Fibroblast of skin of back (primary cell): ENCODE measurements at places on chromosomes 13 and 19.

DNA sequence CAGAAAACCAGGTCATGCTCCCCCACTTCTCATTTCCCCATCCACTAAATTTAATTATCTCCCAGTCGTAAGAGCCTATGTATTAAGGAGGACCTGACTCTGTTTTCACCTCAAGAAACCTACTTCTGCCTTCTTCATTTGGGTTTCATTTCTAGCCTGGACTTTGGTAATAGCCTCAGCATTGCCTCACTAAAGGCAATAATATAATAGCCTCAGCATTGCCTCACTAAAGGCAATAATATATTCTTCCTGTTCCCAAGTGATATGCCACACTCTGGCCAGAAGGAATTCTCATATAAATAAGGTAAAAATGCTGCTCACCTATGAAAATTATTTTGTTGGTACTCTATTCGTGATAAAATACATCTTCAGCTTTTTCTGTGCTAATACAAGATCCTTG is 993.9 kb downstream of the EFNB2 start:
- no peak for DNase-seq

DNA sequence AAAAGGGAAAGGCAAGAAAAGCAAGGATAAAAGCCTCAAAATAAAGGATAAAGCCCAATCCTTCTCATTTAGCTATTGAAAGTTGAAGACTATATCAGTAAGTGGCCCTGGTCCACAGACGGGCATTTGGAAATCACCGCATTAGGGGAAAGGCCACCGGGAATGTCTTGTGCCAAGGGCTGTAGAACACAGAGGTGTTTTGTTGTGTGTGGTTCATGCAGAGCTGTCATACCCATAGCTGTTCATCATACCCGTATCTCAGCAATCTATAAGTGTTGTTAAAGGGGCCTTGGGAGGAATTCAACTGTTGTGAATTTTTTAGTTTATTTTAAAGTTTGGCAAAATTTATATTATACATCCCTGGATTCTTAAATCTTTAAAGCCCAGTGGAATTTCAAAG is 33.0 kb downstream of the DLEU7 start:
- no peak for DNase-seq

GRCh38 chr13:30848332-30849027 is 57.6 kb upstream of the MEDAG start:
- DNase-seq, result no peak

DNA sequence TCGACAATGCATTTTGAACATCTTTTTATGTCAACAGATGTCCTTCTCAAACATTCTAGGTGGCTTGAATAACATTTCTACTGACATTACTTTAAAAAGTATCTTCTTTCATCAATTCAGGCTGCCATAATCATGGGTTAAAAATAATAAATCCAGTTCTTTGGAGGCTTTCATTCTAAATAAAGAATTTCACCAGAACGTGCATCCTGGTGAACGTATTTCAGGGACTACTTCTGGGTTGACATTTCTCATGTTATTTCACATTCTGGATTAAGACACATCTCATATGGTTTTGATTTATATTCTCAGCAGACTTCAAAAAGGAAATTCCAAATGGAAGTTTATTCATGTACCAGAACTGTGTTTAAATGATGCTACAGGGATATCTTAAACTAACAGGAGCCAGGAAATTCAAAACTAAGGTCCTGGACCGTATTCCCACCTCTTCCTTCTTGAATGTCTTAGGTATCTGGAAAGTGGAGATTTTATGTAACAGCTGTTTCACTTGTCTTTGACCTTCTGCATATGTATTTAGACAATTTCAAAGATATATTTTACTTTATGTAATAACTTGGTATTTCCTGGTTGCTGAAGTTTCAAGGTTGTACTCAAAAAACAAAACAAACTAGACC is 107.2 kb downstream of the STARD13 start:
- DNase-seq, result peak; percentile 48

DNA sequence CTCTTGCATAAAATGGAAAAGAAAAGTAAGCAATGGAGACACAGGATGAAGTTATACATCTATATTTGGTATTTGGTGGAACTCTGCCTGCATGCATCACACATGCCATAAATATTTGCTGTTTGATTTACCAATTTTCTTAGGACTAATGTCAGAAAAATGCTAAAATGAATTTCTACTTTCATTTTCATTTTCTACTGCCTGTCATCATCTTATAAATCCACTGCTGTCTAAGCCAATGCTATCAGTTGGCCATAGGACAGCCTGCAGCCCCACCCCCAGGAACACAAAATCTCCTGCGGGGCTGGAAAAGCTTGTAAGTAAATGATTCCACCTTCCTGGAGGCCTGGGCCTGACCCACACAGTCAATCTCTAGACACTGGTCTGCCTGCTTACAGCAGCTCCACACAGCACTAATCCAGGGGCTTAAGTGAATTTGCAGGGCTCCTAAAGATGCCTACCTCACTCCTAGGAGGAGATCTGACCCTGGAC is 122.0 kb downstream of the ENOX1 start:
- DNase-seq, result peak; percentile 88

DNA sequence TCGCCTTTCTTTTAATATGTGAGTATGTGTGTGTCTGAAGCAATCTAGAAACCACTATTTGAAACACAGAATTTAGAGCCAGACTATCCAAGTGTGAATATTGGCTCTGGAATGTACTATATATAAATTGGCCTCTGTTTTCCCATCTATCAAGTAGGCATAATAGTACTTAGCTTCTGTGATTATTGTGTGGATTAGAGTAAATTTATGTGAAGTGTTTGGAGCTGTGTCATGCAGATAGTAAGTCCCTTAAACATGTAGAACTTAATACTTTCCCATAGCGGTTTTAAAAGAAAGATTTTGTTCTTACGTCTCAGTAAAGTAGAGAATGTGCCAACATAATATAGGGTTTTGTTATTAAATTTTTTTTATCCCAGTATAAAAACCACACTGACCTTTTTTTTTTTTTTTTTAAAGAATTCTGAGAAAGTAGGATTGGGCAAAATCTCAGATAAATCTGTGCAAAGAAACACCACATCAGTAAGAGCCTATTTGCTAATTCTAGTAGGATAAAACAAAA is 432.3 kb downstream of the RFC3 start:
- peak; percentile 16 for DNase-seq

DNA sequence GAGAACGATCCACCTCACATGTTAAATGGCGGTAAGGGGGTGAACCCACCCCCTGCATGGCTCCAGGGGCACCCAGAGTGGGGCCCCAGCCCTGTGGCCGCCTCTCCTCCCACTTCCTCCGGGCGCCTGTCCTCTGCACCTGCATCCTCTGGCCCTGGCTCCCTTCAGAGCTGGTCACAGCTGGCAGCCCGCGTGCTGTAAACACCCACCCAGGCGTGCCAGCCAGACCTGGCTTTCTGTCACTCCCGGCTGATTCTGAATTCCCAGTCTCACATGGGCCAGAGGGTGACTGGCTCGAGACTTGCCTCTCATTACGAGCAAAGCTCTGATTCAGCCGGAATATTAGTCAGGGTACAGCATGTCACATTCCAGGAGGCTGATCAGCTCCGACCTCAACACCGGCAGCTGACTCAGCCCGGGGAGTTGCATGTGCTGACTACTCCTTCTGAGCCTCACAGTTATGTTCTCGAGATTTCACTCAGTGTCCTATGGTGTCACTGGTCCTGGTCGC is 75.1 kb downstream of the GNG7 start:
- peak; percentile 99 for DNase-seq

DNA sequence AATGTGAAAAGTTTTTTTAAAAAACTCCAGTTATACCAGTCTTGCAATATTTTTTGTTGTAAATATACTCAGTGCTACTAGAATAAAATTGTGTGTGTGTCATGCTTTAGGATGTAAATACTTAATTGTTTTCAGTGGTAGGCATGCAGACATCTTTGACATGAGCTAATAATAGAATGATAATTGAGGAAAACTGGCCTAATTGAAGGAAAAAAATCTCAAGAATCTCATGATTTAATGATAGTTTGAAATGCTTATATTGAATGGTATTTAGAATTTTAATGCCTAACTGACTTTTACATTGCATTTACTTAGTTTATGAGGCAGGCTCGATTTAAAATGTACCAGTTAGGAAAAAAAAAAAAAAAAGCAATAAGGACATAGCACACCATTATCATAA is 3.2 kb upstream of the MAB21L1 start:
- no peak for DNase-seq

- no peak for DNase-seq
Observed at GRCh38 chr19:2428756-2429711, 1.6 kb upstream of the TIMM13 start.

DNA sequence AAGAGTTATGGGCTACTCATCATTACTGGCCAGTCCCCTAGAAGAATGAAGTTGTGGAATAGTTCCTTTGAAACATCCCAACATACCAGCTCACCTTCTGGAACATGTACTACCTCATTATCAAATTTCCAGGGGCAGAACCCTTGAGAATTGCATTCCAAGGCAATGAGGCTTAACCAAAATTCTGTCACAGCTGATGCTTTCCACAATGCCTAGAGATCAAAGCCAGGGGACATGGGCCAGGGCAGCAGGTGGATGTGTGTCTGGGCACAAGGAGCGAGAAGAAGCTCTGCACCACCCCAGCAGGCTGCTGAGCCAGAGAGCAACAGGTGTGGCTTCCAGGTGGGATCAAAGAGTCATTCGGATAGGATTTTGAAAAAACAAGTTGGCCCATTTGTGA is 362.1 kb downstream of the EFNB2 start:
- no peak for DNase-seq

GRCh38 chr19:873561-874041 is 14.1 kb downstream of the CFD start:
- DNase-seq, result no peak

DNA sequence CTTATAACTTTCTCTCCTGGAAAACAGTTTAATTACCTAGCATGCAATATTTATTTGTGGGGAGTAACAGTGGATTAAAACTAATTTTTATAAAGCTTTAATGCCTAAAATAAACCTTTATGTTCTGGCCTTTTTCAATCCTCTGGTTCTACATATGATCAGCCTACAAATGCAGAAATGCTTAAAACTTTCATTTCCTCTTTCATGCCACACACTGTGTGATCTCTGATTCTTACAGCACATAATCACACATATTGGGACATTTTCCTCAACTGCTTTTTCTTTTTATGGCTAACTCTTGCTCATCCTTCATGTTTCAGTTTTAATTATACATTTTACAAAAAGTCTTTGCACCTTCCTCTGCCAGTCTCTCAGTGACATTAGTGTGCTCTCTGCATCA is 910.8 kb upstream of the SLITRK6 start:
- no peak for DNase-seq

DNA sequence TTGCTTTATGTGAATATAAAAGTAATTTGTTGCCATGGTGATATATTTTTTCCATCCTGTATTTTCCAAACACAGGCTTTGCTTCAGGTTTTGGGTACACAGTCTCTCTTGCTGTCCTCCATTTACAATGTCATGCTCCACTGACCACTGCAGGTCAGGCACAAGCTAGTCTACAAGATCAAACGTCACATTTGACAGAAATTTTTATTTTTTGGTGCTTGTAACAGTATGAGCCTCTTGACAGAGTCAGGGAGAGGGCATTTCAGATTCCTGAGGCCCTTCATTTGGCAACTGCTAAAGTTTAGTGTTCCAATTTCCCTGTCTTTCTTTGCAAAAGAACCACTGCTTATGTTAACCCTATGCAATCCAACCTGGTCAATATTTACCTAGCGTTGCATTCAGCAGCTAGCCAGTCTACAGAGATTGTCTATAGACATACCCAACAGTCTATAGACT is 175.0 kb downstream of the RFC3 start:
- no peak for DNase-seq

GRCh38 chr19:55481794-55482155 is 3.2 kb upstream of the NAT14 start:
- DNase-seq, result no peak

DNA sequence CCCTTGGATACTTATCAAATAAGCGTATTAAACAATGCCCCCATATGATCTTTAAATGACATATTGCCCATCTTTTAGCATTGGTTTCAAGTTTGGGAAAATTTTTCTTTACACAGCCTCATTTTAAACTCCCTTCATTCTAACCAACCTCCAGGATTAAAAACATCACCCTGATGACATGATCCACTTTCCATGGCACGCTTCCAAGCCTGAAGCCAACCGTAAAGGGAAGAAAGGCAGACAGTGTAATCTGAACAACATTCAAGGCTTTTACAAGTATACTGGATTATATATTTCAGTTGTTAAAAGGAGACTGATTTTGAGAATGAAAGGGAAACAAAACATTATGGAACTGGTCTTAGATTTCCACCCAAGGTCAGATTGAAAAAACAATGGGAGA is 1721.9 kb downstream of the OLFM4 start:
- no peak for DNase-seq

- no peak for DNase-seq
Observed at GRCh38 chr19:38385804-38386257, 2.0 kb downstream of the GGN start.

DNA sequence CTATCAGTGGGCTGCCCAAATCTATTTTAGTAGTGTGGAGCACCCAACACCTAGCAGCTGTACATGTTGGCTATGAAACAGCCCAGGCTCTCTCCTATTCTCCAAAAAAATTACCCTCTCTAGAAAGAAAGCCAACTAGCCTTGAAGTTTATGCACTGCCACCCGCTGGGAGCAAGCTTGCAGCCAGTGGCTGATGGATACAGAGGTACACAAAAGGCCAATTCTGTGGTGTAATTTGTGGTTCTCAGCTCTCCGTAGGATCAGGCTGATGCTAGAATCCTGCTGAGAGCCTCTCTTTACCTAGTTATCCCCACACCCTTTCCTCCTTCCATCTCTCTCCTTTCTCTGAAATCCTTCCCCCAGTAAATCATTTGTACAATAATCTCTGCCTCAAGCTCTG is 1120.7 kb downstream of the DIAPH3 start:
- no peak for DNase-seq

- DNase-seq, result no peak
Observed at GRCh38 chr19:15893477-15893876, 4.4 kb downstream of the CYP4F2 start.

DNA sequence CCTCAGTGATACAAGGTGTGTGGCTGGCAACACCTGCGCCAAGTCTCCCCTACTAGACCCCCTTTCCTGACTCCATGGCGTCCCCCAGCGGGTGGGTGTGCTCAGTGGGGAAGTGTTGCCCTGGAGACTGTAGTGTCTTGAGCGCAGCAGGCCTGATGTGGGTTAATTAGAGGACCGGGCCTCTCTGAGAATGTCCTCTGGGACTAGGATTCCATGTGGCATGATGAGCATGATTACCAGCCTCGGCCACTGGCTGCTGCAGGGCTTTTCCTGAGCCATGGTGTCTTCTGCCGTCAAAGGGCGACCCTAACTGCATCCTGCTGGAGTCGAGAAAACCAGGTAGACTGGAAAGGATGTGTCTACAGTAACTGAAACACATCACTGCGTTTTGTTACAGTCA is 28.1 kb downstream of the MICOS13 start:
- DNase-seq, result no peak

DNA sequence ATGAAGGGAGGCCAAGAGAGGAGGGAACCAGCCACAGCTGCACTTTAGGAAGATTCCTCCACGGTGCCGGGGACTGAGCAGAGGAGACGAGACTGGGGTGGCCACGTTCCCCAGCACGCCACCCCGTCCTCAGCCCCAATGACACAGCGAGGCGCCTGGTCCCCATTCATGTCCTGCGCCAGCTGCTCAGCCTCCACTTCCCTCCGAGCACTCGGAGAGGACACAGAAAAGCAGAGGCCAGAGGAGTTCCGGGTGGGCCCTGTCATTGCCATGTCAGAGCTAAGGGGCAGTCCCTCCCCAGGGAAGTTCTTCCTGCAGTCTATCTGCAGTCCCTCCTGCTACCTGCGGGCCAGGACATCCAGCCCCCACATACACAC is 53.2 kb upstream of the NFIC start:
- no peak for DNase-seq

- no peak for DNase-seq
Observed at GRCh38 chr13:25775986-25776385, 275.8 kb downstream of the SHISA2 start.
